ENCODE measurements at places on chromosomes 5 and 9.

DNA sequence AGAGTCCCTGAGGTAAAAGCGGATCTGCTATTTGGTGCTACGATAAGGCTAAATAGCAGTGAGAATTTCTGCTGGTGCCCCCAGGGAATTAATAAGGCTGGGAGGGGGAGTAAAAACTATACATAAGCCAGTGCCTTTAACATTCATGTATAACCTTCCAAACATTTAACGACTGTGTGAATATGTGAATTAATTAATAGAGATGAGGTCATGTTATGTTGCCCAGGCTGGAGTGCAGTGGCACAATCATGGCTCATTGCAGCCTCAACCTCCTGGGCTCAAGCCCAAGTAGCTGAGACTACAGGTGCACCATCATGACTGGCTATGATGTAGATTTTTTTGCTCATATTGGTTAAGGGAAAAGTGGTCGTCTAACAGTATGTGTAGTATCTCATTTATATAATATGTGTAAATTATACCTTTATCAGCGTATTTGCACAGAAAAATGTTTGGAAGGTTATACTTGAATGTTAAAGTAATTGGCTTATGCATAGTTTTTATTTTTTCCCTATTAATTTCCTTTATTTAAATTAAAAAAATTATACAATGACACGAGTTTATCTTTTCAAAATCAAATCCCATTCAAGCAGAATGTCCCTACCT lies 64.6 kb downstream of the EHMT1 start:
- no peak for DNase-seq

DNA sequence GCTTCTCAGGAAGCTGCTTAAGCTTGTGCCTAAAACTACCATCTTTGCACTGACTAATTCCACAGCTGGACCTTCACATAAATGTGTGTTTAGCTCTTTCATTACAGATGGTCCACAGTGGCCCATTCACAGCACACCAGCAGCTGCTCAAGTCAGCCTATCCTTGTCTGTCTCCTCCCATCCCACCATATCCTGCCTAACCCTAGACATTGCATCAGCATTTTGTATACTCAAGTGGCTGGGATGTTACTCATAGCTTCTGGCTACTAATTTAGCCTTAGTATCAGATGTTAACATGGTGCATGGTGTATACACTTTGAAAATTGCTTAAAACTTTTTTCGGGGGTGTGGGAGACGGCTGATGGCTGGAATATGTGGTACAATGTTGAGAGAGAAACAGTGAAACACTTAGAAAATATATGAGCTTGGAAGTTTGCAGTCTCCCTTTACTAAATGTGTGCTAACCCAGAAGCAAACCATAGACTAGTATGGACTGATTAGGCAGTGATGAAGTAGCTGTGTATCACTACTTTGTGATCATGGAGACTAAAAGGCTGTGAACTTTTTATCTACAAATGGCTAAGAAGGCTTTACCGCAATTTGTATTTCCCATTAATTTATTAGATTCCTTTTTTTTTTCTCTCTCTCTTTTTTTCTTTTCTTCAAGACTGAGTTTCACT lies 83.1 kb downstream of the JMY start:
- no peak for DNase-seq

DNA sequence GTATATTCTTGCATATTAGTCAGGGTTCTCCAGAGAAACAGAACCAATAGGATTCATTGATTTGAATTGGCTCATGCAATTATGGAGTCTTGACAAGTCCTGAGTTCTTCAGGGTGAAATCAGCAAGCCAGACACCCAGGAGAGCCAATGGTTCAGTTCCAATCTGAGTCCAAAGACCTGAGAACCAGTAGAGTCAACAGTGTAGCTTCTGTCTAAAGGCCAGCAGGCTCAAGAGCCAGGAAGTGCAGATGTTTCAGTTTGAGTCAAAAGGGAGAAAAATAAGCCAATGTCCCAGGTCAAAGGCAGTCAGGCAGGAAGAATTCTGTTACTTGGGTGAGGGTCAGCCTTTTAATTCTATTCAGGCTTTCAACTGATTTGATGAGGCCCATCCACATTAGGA lies 37.8 kb upstream of the ANKRD34B start:
- DNase-seq, result no peak

DNA sequence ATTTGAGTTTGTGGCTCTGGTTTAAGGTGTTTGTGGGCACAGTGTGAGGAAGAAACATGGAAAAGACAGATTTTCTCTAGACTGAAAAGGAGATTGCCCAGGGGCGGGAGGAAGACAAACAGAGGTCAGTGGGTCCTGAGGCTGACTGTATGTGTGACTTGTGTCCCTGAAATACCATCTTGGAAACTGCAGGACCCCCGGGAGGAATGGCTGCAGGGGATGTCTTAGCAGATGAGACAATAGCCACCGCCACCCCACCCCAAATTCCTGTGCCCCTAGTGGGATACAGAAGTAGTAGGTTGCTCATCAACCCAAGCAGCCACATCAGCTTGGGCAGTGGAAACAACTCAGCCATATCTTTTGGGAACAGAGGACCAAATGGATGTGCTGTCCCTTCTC lies 1.7 kb upstream of the PSAT1 start:
- DNase-seq, result no peak

GRCh38 chr5:179699616-179700237 lies 960 bp downstream of the CANX start:
- DNase-seq, result no peak

Measured in CD4-positive, alpha-beta T cell treated with Interleukin-6 at 100 ng/mL for 8 hours (primary cell).